ENCODE measurements at places on chromosomes 5 and 9.
A peak's percentile ranks its signal among the peaks of the same experiment; 100 is the strongest.

DNA sequence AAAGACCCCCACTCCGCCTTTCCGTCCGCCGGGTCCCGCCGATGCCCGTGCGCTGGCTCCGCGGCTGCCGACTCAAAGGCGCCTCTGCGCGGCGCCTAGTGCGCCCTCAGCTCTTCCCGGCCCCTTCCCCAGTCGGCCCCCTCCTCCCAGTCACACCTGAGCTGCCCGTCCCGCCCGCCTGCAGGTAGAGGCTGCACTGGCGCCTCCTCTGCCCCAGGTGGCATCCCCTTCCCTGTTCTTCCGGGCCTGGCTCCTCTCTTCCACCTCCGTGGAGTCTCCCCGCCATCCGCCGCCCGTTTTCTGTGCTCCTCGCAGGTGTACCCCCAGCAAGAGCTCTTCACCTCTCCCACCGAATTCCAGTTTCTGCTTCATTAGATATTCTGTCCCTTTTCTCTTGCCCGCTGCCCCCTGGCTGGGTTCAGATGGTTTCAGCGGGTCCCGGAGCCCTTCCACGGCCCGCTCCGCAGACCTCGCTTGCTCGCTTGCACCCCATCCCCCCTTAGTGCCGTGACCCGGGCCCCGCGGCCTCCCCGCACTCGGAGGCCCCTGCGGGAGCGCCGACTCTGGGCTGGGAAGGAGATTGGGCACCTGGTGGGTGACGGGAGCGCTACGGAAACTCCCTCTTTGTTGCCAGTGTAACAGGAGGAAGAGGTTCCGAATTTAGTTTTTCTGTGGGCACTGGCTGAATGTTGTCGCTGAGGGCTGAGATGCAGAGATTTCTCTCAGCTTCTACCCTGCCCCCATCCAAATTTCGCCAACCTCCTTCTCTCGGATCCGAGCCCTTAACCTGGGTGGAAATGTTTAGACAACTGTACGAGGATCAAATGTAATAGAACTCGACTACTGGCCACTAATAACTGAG, 809 bp downstream of the SLC44A1 start:
- no peak for DNase-seq

DNA sequence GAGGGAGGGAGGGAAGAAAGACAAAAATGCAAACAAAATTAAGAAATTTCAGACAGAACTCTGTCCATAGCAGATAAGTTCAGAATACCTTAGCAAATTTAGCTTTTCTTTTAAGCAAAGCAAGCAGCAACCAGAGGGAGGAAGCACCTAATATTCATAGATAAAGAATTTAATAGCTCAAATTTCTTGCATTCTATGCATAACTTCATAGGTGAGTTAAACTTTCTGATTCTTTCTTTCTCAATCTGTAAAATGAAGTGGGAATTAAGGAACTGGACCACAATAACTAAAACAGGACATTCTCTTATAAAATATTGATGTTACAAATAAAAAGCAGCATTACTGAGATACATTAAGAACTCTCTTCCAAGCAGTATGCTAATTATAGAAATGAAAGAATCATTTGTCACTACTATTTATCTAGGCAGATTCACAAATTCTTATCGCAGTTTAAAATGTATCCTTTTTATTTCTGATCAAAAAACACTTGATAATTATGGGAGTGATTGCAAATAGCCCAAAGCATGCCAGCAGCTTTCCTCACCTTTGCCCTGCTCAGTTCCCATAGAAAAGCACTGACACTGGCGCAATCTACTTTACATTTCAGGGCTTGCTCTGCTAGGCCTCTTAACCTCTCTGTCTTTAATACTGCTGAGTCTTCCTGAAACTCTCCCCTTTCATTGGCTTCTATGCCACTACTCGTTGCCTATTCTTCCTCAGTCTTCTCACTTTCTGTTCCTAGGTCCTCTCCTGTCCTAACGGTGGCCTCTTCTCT, 341.8 kb downstream of the PIK3R1 start:
- no peak for DNase-seq

DNA sequence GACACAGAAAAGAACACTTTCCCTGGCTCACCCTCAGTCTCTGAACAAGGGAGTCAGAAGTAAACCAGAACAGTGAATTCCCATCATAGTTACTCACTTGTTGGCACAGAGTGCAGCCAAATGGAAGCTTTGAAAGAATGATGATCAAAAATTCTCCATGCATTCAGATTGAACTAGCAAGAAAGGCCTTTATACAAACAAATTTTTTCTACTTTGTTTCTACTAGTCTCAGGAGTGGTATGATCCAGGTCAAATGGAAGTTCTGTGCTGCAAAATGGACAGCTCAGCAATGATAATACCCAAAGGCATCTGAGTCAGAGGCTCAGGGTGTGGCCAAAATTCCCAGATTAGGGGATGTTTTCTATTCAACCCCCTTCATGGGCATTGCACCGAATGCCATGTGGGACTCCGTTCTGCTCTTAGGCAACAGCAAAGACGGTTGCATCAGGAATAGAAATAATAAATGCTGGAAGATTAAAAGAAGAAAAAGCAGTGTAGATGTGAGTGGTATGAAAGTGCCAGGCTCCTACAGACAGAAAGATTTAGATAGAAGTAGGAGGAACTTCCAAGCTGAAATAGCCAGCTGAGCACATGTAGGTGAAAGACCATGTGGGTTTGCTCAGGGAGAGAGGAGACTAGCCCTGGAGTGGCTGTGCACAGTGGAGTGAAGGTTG, 24.0 kb upstream of the ASPN start:
- DNase-seq, result peak; percentile 88

GRCh38 chr5:3080366-3080765, 328.9 kb upstream of the IRX2 start:
- DNase-seq, result no peak

DNA sequence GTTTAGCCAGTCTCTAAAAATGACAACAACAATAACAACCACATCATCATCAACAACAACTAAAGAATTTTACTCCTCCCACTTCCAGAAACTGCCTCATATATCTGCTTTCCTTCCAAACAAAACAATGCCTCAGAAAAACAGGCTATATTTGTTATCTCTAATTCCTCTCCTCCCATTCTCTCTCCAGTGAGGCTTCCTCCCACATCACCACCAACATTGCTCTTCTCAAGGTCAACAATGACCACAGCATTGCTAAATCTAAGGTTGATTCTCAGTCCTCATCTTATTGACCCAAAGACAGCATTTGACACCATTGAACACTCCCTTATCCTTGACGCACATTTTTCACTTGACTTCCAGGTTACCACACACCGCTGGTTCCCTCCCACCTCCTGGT, 38.1 kb upstream of the PRUNE2 start:
- no peak for DNase-seq

DNA sequence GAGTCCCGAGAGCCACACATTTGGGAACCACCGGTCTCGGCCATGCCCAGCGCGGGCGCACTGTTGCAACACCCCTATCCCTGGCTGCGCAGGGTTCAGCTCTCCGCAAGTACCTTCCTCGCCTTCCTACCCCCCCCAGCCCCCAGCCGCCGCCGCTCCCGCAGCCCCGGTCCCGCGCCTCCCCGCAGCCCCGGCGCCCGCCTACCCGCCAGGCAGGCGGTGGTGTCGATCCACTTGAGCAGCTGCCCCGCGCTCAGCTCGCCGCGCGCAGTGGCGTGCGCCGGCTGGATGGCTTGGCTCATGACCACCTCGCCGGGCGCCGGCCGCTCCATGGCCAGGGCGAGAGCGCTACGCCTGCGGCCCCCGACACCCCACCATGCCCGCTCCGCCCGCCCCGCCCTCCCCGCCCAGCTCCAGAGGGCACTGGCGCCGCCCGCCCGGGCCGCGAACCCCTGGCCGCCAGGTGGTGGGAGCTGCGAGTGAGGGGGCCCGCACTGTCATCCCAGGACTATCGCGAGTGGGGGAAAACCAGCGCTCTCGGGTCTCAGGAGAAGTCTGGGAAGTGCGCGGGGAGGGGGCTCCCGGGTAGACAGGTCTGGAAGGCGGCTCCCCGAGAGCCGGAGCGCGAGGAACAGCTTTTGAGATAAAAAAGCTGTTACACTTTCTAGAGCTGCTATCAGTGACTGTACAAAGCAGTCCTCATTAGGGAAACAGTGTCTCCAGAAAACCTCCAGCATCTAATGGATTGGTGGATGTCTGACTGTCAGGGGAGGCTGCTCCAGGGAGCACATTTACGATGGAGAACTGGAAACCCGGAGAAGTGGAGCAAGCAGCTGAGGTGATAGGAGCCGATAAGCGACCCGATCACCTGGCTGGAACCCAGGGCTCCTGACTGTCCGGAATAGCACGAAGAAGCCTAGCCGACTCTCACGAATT, at the start of gene ACOT12:
Gene ACOT12 (minus strand): TSS at position 352 of the 936 bp plus-strand sequence. CDS start 20 bp downstream, at position 332.
- DNase-seq, result no peak

DNA sequence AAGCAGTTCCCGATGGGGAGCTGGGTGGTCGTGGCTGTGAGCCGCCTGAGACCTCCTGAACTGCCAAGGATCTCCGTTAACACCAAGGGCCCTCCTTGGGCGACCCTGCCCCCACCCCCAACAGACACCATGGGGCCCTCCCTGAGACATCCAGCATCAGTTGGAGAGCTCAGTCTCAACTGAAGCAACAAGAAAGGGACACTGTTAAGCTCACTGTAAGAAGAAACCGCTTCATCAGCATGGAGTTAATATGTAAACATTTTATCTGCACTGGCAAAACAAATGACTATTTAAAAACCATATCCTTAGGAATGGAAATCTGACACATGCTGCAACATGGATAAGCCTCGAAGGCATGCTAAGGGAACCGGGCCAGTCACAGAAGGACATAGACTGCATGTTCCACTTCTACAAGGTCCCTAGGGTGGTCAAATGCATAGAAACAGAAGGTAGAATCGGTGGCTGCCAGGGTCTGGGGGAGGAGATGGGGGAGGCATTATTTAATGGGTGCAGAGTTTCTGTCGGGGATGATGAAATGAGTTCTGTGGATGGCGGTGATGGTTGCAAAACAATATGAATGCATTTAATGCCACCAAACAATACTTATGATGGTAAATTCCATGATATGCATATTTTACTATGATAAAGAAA, 47.4 kb downstream of the ROR2 start:
- no peak for DNase-seq

DNA sequence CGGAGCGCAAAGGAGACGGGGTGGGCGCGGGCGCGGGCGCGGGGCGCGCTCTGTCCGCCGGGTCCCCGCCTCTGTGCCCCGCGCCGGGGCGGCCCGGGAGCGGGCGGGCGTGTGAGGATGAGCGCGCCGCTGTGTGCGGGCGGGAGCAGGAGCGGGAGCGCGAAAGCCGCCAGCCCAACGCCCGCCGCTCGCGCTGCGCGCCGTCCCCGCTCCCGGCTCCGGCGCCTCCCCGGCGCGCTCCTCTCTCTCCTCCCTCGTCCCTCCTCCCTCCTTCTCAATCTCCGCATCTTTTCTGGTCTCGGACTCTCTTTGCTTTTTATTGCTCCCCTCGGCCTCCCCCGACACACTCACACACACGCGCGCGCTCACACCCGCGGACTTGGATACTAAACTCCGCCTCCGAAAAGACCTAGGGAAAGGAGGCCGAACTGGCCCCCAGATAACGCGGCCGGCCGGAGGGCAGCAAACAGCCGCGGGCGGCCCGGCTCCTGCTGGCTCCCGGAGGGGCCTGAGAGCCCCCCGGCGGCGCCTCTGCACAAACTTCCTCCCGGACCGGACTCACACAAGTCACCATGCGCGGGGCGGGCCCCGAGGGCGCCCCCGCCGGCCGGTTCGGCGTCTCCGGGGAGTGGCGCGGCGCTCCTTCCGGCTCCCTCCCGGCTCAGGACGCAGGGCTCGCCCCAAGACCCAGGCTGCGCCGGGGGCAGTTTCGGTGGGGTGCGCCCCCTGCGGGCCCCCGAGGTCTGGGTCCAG, at the start of gene FIBCD1:
Gene FIBCD1 (minus strand): TSS at position 596 of the 753 bp plus-strand sequence. CDS start 640 bp downstream, outside the sequence.
- no peak for DNase-seq

- no peak for DNase-seq
These were observed 109.8 kb downstream of the RGS3 start for GRCh38 chr9:113573046-113573958.

DNA sequence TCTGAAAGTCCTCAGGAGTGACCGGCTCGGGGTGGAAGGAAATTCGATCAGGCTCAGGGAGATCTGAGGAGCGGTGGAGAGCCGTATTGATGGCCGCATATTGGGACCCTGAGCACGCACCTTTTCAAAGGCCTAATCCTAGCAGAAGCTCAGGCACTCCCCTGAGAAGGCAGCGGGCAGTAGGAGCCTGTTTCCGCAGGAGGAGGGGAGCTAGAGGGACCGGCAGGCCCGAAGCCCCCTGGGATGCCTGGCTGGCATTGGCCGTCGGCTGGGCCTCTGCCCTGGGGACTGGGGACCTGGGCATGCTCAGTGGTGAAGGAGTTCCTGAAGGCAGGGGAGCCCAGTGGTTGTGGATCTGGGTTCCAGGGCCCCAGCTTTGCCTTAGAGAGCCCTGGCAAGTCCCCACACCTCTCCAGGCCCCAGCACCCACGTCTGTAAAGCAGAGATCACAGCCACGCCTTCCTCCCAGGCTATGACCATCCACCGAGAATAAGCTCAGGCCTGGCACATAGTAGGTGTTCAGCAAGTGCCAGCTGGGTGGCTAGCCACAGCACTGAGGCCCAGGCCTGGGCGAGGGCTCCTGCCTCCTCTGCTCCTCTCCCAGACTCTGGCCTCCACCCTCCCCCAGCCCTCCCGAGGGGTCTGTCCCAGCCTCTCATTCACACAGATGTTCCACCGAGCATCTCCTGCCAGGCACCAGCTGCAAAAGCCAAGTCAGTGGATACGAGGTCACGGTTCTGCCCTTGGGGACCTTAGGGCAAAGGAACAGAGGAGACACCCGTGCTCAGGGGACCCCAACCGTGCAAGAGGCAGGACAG, 17.2 kb upstream of the QRFP start:
- no peak for DNase-seq

- DNase-seq, result no peak
These were observed 105.2 kb downstream of the SH3TC2 start for GRCh38 chr5:148957591-148958202.

- DNase-seq, result peak; percentile 26
These were observed 12.9 kb upstream of the SLCO6A1 start for GRCh38 chr5:102511666-102512065.

- no peak for DNase-seq
These were observed 43.2 kb downstream of the KIAA0825 start for GRCh38 chr5:94575196-94575595.

GRCh38 chr5:83253720-83254119, 176.4 kb downstream of the XRCC4 start:
- no peak for DNase-seq

DNA sequence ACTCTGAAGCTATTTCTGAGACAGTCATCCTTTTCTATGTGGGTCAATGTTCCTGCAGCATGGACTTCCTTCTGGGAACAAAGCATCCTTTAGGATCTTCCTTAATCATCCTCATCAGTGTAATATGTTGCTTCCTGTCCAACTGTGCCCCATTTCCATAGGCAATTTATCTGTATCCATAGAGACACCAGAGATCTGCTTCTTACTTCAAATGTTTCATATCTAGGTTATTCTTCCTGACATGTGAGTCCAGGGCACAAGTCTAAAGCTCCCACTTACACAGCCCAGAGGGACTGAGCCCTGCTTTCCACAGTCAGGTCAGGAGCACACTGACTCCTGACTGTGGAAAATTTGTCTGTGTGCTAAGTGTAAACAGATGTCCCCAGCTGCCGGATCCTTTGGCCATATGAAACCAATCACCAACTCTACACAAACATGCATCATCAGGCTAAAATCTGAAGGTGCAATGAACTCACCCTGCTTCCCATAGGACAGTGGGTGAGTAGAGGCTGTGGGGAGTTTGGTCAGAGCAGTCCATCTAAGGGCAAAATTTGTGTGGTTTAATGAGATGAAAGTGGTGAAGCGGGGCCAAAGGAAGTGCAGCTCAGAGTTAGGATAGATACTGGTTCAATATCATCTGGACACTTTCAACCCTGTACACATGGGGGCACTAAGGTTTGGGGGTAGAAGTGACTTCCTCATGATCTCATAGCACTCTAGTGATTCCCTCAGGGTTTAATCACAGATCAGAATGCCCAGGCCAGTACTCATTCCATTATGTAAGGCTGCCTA, 85.2 kb upstream of the TNC start:
- DNase-seq, result peak; percentile 92

- no peak for DNase-seq
These were observed 51.9 kb downstream of the NEURL1B start for GRCh38 chr5:172692981-172693380.

Data from GM04504 (cell line).